ENCODE measurements at places on chromosomes 2 and 18.

GRCh38 chr2:176187899-176188773 is at the start of gene HOXD1:
Gene HOXD1, plus strand, starts transcription at chr2:176188668. Its CDS starts 134 bp downstream, at chr2:176188802.
- DNase-seq = no peak

DNA sequence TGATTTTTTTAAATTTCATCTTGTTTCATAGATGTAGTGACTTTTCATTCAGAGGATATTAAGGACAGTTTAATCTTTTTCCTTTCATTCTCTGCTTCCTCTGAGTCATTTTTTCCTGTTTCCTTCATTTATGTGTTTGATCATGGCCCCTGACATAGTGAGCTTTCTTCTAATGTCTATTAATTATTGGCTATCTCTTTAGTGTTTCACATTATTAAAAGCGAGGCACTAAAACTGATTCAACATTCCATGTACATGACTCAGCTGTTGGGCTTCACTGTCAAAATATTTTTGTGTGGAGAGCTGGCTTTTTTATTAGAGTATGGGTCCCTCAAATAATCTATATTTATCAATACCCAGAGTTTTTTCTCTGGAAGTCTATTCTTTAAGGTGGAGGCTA is 125.8 kb downstream of the THSD7B start:
- no peak for DNase-seq

DNA sequence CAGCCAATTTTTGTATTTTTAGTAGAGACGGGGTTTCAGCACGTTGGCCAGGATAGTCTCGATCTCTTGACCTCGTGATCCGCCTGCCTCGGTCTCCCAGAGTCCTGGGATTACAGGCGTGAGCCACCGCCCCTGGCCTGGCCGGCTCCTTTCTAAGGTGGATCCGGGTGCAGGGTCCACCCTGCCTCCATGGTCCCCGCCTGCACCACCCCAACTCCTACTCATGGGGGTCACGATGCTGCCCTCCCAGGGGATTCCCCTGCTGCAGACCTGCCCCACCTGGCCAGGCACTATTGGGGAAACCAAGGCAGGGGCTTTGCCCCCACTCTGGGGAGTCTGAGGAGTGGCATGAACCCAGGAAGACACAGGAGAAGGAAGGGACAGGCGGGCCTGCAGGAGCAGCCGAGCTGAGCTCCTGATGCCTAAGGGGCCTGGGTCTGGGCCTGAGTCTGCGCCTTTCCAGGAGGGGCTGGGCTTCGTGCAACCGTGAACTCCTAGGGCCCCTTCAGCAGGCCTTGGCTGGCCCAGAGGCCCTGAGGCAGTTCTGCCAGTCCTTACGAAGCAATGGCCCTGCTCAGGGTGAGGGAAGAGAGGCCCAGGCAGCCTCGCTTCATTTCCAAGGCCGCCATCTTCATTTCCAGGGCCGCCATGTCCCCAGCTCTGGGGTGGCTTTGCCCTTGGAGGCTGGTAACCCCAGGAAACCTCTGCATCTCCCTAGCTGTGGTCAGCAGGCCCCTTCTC is 67.2 kb upstream of the SMAD7 start:
- DNase-seq = peak; percentile 14

DNA sequence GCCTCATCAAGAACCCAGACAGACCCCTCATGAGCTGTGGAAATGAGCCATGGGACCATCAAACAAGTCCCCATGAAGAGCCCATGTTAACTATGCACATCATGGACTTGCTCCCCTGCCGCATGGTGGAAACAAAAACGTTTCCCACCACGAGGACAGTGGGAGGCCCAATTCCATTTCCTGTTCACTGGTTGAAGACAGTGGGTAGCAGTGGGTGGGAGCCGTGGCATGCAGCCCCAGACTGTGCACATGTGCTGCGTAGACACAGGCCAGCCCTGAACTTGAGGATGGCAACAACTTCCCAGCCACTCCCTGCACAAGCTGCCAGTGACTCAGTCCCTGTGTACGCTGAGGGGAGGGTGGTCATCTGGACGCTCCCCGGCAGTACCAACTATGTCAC is 108.4 kb upstream of the LMAN1 start:
- DNase-seq = no peak

DNA sequence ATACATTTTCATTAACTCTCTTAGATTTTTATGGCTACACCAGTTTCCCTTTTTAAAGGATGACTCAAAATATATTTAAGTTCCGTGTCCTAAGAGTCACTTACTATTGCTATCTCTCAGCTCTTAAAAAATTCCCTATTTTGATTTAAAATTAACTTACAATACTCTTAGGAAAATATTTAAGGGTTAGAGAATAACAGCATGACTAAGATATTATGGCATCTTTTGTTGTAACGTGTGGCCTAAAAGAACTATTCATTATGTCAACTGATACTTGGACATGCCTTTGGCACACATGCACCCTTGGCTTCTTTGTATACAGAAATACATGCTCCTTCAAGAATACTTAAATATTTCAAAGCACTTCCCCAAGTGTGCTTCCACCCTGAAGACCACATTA is 42.3 kb downstream of the SCN3A start:
- DNase-seq = no peak

DNA sequence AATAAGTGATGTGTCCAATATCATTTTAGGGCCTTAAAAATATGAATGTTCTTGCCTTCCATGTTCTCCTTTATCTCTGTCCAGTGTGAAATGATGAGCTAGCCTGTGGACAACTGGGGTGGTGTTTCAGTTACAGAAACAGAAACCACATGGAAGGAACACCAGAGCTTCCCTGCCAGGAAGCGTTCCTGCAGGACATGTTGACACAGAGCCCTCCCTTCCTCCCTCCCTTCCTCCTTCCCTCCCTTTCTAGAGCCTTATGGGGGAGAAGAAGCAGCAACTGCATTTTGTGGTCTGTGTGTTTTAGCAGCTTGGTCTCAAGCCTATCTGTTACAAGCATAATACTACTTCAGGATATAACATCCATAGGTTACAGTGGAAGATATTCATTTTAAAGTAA is 539.7 kb upstream of the NETO1 start:
- DNase-seq = no peak

- DNase-seq = no peak
Observed at GRCh38 chr2:167331636-167332232, 443.5 kb downstream of the XIRP2 start.

Data from activated T-cell treated with anti-CD3 and anti-CD28 coated beads, Interleukin-2, amount 50 U/mL, for 48 hours (primary cell).